ENCODE measurements at places on chromosomes 6 and 20. TPM values are rescaled to one million over a fixed set of nuclear protein-coding genes. Genes with fewer than 3 reads are reported as not detected.

CPNE5 gene
- not detected for total RNA-seq

DNA sequence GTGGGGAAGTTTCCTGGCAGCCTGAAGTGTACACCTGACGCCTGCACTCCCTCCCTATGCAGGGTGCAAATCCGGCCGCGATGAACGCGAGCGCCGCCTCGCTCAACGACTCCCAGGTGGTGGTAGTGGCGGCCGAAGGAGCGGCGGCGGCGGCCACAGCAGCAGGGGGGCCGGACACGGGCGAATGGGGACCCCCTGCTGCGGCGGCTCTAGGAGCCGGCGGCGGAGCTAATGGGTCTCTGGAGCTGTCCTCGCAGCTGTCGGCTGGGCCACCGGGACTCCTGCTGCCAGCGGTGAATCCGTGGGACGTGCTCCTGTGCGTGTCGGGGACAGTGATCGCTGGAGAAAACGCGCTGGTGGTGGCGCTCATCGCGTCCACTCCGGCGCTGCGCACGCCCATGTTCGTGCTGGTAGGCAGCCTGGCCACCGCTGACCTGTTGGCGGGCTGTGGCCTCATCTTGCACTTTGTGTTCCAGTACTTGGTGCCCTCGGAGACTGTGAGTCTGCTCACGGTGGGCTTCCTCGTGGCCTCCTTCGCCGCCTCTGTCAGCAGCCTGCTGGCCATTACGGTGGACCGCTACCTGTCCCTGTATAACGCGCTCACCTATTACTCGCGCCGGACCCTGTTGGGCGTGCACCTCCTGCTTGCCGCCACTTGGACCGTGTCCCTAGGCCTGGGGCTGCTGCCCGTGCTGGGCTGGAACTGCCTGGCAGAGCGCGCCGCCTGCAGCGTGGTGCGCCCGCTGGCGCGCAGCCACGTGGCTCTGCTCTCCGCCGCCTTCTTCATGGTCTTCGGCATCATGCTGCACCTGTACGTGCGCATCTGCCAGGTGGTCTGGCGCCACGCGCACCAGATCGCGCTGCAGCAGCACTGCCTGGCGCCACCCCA is 1.2 kb downstream of the GPR6 start:
- H3K4me1 ChIP-seq = no peaks in the 10 kb centered on the region
- H3K4me3 ChIP-seq = no peak overlapping the region
- no peaks in the 10 kb centered on the region for H3K27me3 ChIP-seq
- no peak overlapping the region for H3K27ac ChIP-seq

GRCh38 chr6:35833536-35833935 is 28.4 kb downstream of the LHFPL5 start:
- H3K27me3 ChIP-seq = no peaks in the 10 kb centered on the region
- no peak overlapping the region for H3K27ac ChIP-seq
- peaks cover 39% of the 10 kb centered on the region for H3K36me3 ChIP-seq
- H3K4me1 ChIP-seq = peaks cover 8% of the 10 kb centered on the region
- no peak for DNase-seq

GRCh38 chr20:21496452-21496851 is 17.4 kb downstream of the NKX2-2 start:
- H3K27ac ChIP-seq = no peak overlapping the region
- DNase-seq = no peak
- no peak overlapping the region for H3K4me3 ChIP-seq
- H3K36me3 ChIP-seq = peaks cover 27% of the 10 kb centered on the region
- H3K4me1 ChIP-seq = no peaks in the 10 kb centered on the region

GRCh38 chr20:10412591-10413408 is 21.2 kb downstream of the MKKS start:
- peaks cover 23% of the 10 kb centered on the region for H3K36me3 ChIP-seq
- no peak overlapping the region for H3K27ac ChIP-seq
- no peak overlapping the region for H3K4me3 ChIP-seq
- H3K4me1 ChIP-seq = peaks cover 12% of the 10 kb centered on the region
- DNase-seq = no peak

- H3K4me3 ChIP-seq = no peak overlapping the region
- peaks cover 18% of the 10 kb centered on the region for H3K4me1 ChIP-seq
- H3K36me3 ChIP-seq = no peaks in the 10 kb centered on the region
- no peak overlapping the region for H3K27ac ChIP-seq
These were observed 54.6 kb upstream of the DDR1 start for GRCh38 chr6:30829639-30830255.

- H3K36me3 ChIP-seq = no peaks in the 10 kb centered on the region
- no peaks in the 10 kb centered on the region for H3K4me1 ChIP-seq
- no peak overlapping the region for H3K4me3 ChIP-seq
- H3K27ac ChIP-seq = no peak overlapping the region
- DNase-seq = no peak
- H3K27me3 ChIP-seq = no peaks in the 10 kb centered on the region
These were observed 112.0 kb downstream of the ID4 start for GRCh38 chr6:19949155-19949554.

TDRD6 gene
- not detected for total RNA-seq

- DNase-seq = no peak
- no peak overlapping the region for H3K4me3 ChIP-seq
These were observed 98.7 kb downstream of the COL21A1 start for GRCh38 chr6:56148488-56149186.

DNA sequence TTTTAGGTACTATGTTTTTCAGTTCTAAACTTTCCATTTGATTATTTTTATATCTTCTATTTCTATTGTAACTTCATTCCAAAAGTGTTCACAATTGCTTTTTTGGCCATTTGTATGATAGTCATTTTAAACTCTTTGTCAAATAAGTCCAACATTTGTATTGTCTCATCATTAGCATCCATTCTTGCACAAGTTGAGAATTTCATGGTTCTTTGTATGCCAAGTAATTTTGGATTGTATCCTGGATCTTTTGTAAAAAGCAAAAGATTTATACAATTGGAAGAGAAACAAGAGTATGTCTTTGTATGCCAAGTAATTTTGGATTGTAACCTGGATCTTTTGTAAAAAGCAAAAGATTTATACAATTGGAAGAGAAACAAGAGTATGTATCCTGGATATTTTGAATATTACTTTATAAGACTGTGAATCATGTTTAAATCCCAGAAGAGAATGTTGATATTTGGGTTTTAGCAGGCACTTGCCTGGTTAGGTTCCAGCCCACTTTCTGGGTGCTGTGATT is 36.9 kb upstream of the NT5E start:
- H3K27ac ChIP-seq = no peak overlapping the region
- H3K27me3 ChIP-seq = no peaks in the 10 kb centered on the region

TNXB gene
- not detected for total RNA-seq

- H3K4me1 ChIP-seq = peaks cover 15% of the 10 kb centered on the region
- no peaks in the 10 kb centered on the region for H3K36me3 ChIP-seq
- H3K27ac ChIP-seq = no peak overlapping the region
- no peak for DNase-seq
These were observed 5.1 kb downstream of the ELOVL2 start for GRCh38 chr6:11039040-11039439.

APOM gene
- total RNA-seq = 1.1 TPM

DNA sequence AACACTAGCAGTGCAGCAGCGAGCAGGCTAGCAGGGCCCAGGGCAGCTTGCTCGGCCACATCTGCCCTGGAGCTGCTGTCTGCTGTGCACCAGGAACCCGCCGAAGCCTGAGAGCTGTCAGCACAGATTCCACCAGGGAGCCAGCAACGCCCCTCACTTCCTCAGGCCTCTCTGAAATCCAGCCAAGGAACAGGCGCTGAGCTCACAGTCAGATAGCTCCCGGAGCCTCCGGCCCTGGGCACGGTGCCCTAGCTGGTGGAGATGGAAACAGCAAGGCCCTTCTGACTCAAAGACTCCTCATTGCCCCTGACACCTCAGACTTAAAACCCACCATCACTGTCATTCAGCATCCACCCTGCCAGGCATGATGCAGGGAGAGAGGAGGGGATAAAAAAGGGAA is 839.4 kb downstream of the MAFB start:
- no peak overlapping the region for H3K4me3 ChIP-seq
- H3K27me3 ChIP-seq = no peaks in the 10 kb centered on the region
- DNase-seq = no peak

GMPR gene
- total RNA-seq = 21.3 TPM

POU5F1 gene
- not detected for total RNA-seq

- H3K27me3 ChIP-seq = no peaks in the 10 kb centered on the region
- H3K4me3 ChIP-seq = no peak overlapping the region
- H3K4me1 ChIP-seq = no peaks in the 10 kb centered on the region
- DNase-seq = no peak
- H3K27ac ChIP-seq = no peak overlapping the region
These were observed 158.0 kb upstream of the SHLD1 start for GRCh38 chr20:5592165-5592564.

FARS2 gene
- total RNA-seq = 6.8 TPM

- no peak overlapping the region for H3K4me3 ChIP-seq
- DNase-seq = no peak
- no peak overlapping the region for H3K27ac ChIP-seq
- H3K4me1 ChIP-seq = no peaks in the 10 kb centered on the region
- H3K36me3 ChIP-seq = no peaks in the 10 kb centered on the region
These were observed 157.9 kb upstream of the STXBP5 start for GRCh38 chr6:147046141-147046877.

EEF1A2 gene
- total RNA-seq = 13.0 TPM

- no peak overlapping the region for H3K4me3 ChIP-seq
- no peak overlapping the region for H3K27ac ChIP-seq
- no peaks in the 10 kb centered on the region for H3K27me3 ChIP-seq
- no peaks in the 10 kb centered on the region for H3K36me3 ChIP-seq
- H3K4me1 ChIP-seq = no peaks in the 10 kb centered on the region
- no peak for DNase-seq
These were observed 42.0 kb upstream of the MCHR2 start for GRCh38 chr6:100035873-100036653.

- H3K4me1 ChIP-seq = no peaks in the 10 kb centered on the region
- no peak overlapping the region for H3K27ac ChIP-seq
- DNase-seq = no peak
- H3K36me3 ChIP-seq = peaks cover 2% of the 10 kb centered on the region
- no peaks in the 10 kb centered on the region for H3K27me3 ChIP-seq
- H3K4me3 ChIP-seq = no peak overlapping the region
These were observed 22.3 kb downstream of the SLC2A10 start for GRCh38 chr20:46731770-46732169.

- H3K27me3 ChIP-seq = no peaks in the 10 kb centered on the region
- H3K4me1 ChIP-seq = peaks cover 8% of the 10 kb centered on the region
- no peak overlapping the region for H3K27ac ChIP-seq
- no peak overlapping the region for H3K4me3 ChIP-seq
These were observed 130.8 kb upstream of the TNFAIP3 start for GRCh38 chr6:137736048-137736818.

GRCh38 chr6:137724018-137724403 is 143.0 kb upstream of the TNFAIP3 start:
- H3K4me3 ChIP-seq = no peak overlapping the region
- peaks cover 8% of the 10 kb centered on the region for H3K4me1 ChIP-seq
- no peaks in the 10 kb centered on the region for H3K36me3 ChIP-seq
- DNase-seq = no peak
- H3K27me3 ChIP-seq = no peaks in the 10 kb centered on the region
- no peak overlapping the region for H3K27ac ChIP-seq

AARS2 gene
- 11.4 TPM for total RNA-seq

GRCh38 chr6:27760464-27760863 is 151.7 kb downstream of the OR2B2 start:
- H3K27me3 ChIP-seq = no peaks in the 10 kb centered on the region
- no peak for DNase-seq
- no peaks in the 10 kb centered on the region for H3K4me1 ChIP-seq
- no peak overlapping the region for H3K4me3 ChIP-seq

DNA sequence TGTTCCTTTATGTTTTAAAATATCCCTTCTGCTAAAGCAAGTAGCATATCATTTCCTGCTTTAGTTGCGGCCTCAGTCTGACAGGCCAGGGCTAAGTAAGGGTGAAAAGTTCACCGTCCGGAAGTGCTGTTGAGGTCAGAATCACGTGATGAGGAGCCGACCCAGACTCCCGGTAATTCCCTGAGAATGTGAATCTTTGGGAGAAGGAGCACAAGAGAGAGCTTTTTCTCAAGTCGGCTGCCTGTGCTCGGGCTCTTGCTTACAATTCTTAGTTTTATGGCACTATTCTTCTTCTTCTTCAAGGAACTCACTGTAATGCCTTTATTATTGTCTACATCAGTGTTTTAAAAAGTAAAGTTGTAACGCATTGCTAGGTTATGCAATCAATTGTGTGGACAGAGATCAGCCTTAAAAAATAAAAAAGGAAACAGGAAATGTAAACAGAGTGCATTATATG is 309.3 kb downstream of the PRL start:
- peak; percentile 87 for DNase-seq
- no peaks in the 10 kb centered on the region for H3K36me3 ChIP-seq
- no peak overlapping the region for H3K4me3 ChIP-seq
- peak overlapping the region; percentile 68 for H3K27ac ChIP-seq

GRCh38 chr20:582204-582603 is 27.9 kb downstream of the TCF15 start:
- H3K36me3 ChIP-seq = no peaks in the 10 kb centered on the region
- H3K4me3 ChIP-seq = no peak overlapping the region
- no peak overlapping the region for H3K27ac ChIP-seq
- no peaks in the 10 kb centered on the region for H3K4me1 ChIP-seq

MUCL3 gene
- total RNA-seq = not detected

DDX27 gene
- 36.5 TPM for total RNA-seq

IMPG1 gene
- not detected for total RNA-seq

GRCh38 chr6:128276311-128276710 is 244.1 kb downstream of the PTPRK start:
- no peak overlapping the region for H3K4me3 ChIP-seq
- H3K27me3 ChIP-seq = no peaks in the 10 kb centered on the region
- H3K4me1 ChIP-seq = peaks cover 26% of the 10 kb centered on the region
- peak; percentile 19 for DNase-seq
- H3K36me3 ChIP-seq = no peaks in the 10 kb centered on the region
- no peak overlapping the region for H3K27ac ChIP-seq

MDFI gene
- total RNA-seq = not detected

- H3K27me3 ChIP-seq = no peaks in the 10 kb centered on the region
- peaks cover 7% of the 10 kb centered on the region for H3K4me1 ChIP-seq
- H3K4me3 ChIP-seq = no peak overlapping the region
- H3K36me3 ChIP-seq = peaks cover 23% of the 10 kb centered on the region
These were observed 41.5 kb upstream of the SRF start for GRCh38 chr6:43129434-43130194.

GRCh38 chr6:43163899-43164298 is 7.2 kb upstream of the SRF start:
- H3K4me3 ChIP-seq = no peak overlapping the region
- no peak for DNase-seq
- no peaks in the 10 kb centered on the region for H3K4me1 ChIP-seq
- H3K27ac ChIP-seq = no peak overlapping the region
- no peaks in the 10 kb centered on the region for H3K36me3 ChIP-seq

BHLHE23 gene
- not detected for total RNA-seq
